Cerebellum (tissue), 4 donors: ENCODE measurements at places on chromosomes 5 and 9.

DNA sequence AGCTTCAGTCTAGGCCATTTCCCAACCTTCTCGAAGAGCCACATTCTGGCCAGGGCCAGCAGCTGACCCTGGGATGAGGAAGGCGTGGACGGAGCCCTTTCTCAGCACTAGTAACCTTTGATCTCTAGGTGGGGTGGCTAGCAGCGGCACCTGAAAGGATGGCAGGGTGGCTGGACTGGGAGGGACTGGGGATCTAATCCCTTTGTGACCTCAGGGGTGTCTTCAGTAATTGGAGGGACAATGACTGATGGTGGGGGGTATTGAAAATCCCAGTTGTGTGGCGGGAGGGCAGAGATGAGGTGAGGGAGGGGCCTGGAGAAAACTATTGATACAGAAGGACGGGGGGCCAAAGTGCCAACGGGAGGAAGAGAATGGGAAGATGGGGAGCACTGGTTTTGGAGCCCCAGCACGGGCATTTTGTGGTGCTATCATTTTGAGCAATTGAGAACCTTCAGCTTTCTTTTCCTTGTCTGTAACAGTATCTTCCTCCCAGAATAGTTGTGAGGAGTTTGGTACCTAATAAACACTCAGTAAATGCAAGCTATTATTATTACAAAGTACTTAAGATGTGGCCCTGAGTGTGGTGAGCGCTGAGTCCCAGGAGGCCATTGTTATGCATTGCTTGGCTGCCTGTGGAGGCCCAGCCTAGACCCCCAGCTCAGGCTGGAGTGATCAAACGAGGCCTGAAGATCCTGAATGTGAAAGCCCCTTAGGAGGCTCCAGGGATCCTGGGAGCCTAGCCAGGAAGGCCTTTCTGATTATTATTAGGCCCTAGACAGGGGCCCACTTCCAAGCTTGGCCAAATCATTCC, 37.3 kb upstream of the UBE2D2 start:
- no peak for DNase-seq

DNA sequence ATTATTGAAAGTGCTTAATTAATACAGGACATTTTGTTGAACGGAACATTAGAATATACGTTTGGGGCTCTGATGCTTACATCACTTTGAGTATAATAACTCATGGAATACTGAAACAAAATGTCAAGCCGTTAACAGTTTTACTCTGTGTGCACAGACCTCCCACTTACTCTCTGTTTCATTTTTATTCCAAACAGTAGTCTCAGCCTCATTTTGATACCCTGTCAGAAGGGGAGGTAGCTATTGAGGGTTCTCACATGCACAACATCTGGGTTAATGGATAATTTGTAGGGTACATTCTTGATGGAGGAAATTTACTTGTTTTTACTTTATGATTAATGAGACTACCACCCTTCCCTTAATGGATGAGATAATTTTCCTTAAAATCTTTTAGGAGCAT, 59.0 kb downstream of the SCAMP1 start:
- DNase-seq: no peak

- DNase-seq: no peak
Measured at GRCh38 chr9:102209176-102209575, 470.7 kb upstream of the GRIN3A start.

GRCh38 chr9:116390303-116391228, 237.0 kb downstream of the PAPPA start:
- no peak for DNase-seq

GRCh38 chr5:135206862-135207261, 172.8 kb upstream of the PITX1 start:
- no peak for DNase-seq

DNA sequence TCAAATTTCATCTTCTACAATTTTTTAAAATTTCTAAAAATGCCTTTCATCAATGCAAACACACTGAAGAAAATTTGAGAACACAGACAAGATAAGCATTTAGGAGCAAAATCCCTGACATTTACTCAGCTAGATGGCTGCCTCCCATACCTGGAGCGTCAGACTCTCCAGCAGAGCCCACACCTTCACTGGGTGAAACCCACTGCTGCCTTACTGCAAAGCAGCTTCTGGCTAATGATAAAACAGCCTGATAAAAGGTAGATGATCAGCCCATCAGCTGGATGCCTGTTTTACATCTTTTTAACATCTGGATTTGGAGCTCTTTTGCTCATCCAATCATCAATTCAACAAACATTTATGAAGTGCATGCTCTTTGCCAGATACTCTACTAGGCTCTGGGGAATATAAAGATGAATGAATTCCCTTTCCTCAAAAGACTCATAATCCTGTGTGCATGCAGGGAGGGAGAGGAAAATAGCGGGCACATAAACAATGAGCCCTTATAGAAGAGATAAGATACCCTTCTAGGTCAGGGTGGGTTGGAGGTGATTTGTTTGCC, 271.2 kb downstream of the SAXO1 start:
- no peak for DNase-seq
